ENCODE measurements at places on chromosomes 16 and 17.

- DNase-seq = no peak
Observed at GRCh38 chr17:60729854-60730253, 52.2 kb downstream of the BCAS3 start.

DNA sequence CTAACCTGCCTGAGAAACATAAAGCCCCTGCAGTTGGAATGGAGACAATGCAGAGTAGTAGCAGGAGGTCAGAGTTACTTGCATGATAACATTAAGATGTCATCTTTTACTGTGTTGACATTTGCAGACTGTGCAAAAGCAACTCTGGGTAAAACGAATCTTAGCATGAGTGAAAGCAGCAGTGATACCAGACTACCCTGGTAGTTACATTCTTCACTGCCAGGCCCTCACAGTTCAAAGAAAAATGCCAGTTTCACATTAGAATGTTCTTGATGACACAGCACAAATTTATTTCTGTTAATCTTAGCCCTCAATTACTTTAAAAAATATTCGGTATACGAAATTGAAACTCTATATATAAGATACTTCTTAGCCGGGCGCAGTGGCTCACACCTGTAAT is 12.2 kb downstream of the MPHOSPH6 start:
- DNase-seq = no peak

DNA sequence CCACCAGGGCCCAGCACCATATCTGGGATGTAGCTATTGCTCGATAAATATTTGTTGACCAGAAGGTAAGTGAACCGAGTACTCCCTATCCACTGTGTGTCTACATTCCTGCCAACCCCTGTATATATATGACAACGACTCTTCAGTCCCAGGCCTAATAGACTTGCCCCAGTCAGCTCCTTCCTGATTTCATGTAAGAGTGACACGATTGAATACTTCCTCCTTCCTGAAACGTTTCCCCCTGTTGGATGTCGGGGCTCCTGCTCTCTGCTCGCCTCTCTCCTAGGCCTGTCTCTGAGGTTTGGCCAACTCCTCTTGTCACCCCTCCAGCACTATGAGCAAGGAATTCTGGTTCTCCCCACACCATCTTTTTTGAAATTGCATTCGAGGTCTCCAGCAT is 178.9 kb downstream of the PRKCA start:
- DNase-seq = no peak

DNA sequence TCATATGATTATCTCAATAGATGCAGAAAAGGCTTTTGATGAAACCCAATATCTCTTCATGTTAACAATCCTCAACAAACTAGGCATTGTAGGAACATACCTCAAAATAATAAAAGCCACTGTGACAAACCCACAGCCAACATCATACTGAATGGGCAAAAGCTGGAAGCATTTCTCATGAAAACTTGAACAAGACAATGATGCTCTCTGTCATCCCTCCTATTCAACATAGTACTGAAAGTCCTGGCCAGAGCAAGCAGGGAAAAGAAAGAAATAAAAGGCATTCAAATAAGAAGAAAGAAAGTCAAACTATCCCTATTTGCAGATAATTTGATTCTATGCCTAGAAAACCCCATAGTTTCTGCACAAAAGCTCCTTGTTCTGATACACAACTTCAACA is 999.2 kb upstream of the GOT2 start:
- no peak for DNase-seq

DNA sequence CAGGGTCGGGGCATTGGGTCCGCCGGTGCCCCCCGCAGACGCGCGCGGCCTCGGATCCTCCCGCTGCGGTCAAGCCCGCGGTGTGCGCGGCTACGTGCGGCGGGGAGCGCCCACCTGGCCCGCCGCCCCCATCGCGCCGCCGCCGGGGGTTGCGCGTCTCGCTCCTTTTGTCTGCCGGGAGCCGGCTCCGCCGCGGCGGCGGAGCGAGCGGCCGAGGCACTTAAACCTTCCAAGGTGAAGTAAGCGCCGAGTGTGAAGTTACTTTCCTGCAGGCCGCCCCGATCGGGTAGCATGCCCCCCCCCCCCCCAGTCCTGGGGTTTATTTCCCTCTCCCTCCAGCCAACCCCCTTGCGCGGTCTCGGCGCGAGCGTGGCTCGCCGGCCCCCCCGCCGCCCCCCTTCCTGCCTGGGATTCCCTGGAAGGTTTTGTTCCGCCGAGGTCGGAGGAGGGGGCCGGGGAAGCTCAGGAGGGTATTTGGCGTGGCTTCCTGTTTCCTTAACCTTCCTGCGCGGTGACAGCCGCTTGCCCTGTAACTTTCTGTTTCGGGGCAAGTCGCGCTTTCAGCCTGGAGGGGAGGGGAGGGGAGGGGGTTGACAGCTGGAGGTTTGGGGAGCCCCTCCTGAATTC is 56.6 kb upstream of the GSE1 start:
- no peak for DNase-seq

DNA sequence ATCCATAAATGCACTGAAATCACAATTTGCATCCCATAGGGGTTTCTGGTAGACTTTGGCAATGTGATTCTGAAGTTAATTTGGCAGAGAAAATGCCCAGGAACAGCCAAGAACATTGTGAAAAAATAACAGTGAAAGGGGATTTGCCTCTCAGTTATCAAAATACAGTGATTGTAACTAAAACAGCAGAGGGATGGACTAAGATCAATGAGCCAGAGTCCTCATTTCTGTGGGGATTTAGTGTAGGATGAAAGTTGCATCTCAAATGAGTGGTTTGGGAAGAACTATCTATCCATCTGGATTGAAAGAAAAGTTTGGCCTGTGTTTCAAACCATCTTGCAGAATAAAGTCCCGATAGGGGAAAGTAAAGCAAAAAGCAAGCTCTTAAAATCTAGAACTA is 28.1 kb downstream of the MYBBP1A start:
- DNase-seq = no peak

- no peak for DNase-seq
Observed at GRCh38 chr16:54631782-54632181, 298.9 kb upstream of the IRX5 start.

DNA sequence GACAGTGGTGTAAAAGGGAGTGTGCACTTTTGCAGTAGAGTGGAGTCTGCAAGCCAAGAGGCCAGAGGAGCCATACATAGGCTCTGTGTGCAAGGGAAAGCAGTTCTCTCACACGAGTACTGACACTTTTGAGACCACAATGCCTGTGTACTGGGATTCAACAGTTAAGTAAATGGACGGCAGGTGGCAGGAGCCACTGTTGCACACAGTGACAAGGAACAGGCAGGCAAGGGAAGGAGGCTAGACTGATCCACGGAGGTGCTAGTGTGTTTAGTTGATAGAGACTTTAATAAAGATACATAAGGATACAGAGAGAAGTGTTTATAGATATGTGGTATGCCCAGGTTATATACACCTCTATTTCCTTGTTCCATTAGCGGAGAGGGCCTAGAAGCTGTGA is 67.0 kb downstream of the MPRIP start:
- peak; percentile 25 for DNase-seq
